ENCODE measurements at places on chromosomes 3 and 15.

DNA sequence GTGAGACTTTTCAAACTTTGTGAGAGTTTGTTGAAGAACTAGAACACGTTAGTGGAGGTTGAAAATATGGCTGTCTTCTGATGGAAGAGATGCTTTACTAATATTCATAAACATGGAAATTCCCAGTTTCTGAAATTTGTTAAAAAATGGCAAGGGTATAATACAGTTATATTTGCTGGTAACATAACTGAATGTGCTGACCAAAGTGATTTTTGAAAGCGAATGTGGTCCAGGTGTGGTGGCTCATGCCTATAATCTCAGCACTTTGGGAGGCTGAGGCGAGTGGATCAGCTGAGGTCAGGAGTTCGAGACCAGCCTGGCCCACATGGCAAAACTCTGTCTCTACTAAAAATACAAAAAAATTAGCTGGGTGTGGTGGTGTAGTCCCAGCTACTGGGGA is 18.1 kb downstream of the FXR1 start:
- DNase-seq = no peak

- no peak for DNase-seq
These were observed 145.9 kb upstream of the TPRG1 start for GRCh38 chr3:189025866-189026265.

DNA sequence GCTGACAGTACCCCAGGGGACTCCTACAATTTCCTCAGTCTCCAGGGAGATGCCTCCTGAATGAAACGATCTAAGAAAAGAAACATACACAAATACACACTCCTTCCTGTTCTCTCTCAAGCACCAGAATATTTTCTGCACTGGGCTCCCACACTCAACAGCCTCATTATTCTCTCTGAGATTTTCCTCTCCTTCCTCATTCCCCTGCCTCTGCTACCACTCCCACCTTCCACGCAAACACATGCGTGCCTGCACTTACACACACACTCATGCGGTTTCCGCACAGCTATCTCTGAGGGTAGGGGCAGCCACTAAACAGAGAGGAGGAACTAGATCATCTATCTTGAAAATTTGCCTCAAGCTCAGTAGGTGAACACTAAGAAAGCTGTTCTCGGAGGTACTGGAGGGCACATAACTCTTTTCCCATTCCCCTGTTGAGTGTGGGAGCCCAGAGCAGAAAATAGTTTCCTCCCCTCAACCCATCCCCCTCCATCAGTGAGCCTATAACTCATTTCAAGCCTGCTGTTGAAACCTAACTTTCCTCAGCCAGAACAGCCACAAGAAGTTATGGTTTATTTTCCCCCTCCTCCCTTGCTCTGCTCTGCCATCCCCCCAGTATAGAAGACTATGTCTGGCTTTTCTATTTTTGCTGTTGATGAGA is 30.5 kb upstream of the TIPARP start:
- DNase-seq = peak; percentile 39

DNA sequence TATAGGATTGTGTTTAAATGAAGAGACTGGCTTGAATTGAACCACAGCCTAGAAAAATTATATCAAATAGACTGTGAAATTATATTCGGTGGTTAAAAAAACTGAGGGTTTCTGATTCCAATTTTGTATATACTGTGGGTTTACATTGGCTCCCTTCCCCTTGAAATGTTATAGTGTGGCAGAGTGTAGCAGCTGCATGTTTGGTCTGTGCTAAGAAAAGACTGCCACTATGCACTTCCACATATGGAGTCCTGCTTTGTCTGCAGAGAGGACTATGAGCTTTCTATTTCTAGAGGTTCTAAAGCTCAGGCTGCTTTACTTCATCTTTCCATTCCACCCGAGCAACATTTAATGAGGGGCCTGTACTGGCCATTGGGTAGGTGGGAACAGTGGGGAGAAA is 112.3 kb downstream of the P3H2 start:
- no peak for DNase-seq

DNA sequence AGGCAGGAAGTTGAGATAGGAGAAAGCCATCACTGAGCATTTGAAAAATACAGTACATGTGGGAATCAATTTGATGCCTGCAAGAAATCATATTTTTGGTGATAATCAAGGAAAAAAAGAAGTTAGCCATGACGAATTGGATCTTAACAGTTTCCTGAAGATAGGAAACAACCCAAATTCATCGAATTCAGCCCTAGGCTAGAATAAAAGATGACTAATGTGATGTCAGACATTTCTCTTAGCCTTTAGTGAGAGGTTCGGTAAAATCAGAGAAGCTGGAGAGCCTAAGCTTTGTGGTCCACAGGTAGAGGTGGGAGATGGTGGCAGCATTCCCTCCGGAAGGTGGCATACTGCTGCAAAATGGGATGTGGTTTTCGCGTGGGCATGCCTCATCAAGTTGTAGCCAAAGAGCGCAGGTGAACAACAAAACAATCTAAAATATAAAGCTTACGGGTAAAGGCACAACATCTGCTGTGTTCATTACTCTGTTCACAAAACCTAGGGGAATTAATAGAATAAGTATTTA is 144.1 kb upstream of the ALCAM start:
- no peak for DNase-seq

DNA sequence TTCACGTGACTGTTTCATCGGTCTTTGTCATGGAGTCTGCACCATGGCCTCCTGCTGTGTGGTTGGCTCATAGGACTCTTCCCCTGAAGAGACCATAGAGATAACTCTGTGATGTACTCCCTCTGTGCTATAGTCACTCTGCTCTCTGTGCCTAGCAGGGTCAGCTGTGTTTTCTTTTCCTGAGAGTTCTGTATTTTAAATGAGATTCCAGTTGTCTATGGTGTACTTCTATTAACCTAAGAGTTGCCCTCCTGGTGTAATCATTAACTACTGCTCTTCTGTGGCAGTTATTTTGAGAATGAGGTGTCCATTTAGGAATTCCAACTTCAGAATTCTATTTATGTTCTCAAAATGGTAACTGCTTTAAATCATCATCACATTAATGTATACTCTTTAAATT is 114.5 kb upstream of the ARPP21 start:
- no peak for DNase-seq

All from activated CD4-positive, alpha-beta T cell treated with anti-CD3 and anti-CD28 coated beads for 48 hours (primary cell).